Spinal cord (tissue), 10 donors: ENCODE measurements at places on chromosomes 1 and 21. TPM values are rescaled to one million over a fixed set of nuclear protein-coding genes. Genes with fewer than 3 reads are reported as not detected.

PLCH2 gene
- total RNA-seq = 7.1 TPM

RUNX3 gene
- total RNA-seq = 0.10 TPM

CD247 gene
- total RNA-seq = 1.3 TPM

FAM229A gene
- total RNA-seq = 5.8 TPM

WNT2B gene
- total RNA-seq = 19.0 TPM

OR2T35 gene
- not detected for total RNA-seq
